ENCODE measurements at places on chromosomes 5 and 9.

- no peak for DNase-seq
Observed at GRCh38 chr9:135255033-135255840, 167.8 kb downstream of the OLFM1 start.

DNA sequence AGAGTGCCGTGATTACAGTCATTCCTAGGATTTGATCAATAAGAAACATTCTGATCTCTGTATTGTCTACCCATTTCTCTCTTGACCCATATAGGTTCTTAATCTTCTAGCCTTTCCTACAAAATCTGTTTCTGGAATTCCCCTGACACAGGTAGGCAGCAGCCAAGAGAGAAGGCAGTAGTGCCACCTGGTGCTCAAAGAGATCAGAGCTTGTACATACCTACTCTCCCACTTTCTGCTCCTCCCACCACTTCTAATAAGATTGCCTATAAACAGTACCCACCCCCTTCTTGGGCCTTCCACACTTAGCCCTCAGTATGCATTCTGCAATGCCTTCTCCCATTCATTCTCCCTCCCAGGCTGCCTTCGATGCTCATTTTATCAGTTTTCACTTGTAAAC lies 117.4 kb upstream of the RORB start:
- DNase-seq, result no peak

DNA sequence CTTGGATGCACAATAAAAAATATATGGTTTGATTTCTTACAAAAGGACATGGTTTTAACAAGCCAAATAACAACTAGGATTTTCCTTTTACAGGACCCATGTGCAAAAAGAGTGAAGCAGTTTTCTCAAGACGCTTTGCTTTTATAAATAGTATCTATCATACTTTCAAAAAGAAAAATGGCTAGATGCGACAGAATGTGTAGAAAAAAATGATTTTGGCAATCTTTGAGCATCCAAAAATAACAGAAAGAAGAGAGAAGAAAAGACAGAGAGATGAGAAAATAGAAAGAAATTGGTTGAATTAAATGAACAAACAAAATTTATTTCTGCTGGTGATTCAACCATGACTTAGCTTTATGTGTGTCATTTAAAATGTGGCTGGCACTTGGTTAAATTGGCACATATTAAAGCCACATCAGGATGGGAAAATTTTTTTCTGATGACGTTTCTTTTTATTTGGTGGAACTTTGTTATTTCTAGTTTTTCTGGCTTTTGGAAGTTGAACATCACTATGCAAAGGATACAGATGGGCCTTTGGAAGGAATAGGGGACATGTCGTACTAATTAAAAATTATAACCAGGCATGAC lies 35.6 kb upstream of the NREP start:
- DNase-seq, result peak; percentile 88

DNA sequence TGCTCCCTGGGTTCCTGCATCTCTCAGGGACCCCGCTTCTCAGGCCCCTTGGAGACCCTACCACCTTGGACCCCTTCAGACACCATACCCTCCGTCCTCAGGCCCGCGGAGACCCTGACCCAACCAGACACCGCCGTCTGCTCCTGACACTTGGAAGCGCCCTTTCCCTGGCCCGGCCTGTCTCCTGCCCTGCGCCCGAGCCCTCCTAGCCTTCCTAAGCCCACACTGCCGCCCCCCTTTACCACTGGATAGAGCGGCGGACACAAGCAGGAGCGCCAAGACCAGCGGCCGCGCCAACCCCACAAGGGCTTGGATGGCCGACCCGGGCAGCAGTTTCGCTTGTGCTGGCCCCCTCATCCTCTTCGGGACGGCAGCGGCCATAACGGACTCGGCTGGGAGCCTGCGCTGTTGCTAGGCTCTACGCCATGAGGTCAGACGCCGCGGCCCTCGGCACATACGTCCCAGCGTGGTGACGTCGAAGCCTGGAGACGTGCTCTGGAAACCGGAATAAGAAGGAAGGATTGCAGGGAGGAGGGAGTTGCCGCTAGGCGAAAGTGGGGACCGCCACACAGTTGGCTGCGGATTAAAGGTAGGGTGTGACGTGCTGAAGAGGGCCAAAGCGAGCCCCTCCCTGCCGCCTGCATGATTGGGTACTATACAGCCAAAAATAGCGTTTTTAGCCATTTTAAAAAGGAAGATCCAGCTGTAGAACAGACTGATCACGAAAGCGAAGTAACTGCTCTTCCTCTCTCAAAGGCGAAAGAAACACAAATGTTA lies at the start of gene C5orf15:
TSS of gene C5orf15 (minus strand) at position 422 of the 777 bp plus-strand sequence. CDS start at position 381, 41 bp downstream.
- DNase-seq, result peak; percentile 100

GRCh38 chr9:37104183-37104889 lies 16.0 kb upstream of the ZCCHC7 start:
- peak; percentile 95 for DNase-seq

DNA sequence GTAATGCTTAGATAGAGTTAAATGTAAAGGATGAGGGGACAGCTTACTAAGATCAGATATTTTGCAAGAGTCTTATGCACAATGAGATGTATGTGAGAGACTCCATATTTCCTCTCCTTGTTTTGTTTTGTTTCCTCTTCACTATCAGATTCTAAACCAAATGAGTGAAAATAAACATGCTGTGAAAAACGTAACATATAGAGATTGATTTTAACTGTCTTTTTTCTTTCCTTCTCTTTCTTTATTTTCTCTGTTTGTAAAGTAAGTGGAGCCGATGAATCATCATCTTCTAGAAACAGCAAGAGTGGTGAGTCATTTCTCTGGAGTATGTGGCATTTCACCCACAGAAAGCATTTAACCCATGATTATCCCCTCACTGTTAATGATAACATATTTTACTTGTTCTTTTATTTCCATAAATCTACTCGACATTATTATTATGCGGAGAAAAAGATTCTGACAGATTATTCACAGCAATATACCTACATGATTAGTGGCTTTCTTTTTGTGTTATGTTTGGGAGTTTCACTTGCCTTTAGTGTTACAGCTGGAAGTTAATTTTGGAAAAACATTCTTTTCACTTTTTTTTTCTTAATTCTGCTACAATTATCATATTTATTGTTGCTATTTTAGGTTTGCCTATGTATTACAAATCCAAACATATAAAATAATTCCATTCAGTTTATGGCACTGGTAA lies 2.1 kb upstream of the ANXA1 start:
- DNase-seq, result peak; percentile 98

DNA sequence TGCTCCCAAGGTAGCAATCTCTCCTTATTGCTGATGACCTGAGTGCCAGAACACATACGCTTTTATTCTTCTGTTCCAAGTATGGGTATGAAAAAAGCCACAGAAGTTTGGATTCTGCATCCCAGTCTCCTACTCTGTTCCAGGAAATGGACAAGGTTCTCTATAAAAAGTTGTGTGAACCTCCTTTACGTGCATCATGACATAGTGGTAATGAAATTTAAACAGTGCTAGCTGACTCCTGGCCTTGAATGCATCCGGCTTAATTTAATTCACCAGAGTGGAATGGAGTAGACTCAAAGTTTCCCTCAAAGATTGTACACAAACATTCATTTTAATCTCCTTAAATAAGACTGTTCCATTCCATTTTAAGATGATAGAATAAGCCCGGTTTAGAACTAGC lies 68.9 kb downstream of the LURAP1L start:
- no peak for DNase-seq

DNA sequence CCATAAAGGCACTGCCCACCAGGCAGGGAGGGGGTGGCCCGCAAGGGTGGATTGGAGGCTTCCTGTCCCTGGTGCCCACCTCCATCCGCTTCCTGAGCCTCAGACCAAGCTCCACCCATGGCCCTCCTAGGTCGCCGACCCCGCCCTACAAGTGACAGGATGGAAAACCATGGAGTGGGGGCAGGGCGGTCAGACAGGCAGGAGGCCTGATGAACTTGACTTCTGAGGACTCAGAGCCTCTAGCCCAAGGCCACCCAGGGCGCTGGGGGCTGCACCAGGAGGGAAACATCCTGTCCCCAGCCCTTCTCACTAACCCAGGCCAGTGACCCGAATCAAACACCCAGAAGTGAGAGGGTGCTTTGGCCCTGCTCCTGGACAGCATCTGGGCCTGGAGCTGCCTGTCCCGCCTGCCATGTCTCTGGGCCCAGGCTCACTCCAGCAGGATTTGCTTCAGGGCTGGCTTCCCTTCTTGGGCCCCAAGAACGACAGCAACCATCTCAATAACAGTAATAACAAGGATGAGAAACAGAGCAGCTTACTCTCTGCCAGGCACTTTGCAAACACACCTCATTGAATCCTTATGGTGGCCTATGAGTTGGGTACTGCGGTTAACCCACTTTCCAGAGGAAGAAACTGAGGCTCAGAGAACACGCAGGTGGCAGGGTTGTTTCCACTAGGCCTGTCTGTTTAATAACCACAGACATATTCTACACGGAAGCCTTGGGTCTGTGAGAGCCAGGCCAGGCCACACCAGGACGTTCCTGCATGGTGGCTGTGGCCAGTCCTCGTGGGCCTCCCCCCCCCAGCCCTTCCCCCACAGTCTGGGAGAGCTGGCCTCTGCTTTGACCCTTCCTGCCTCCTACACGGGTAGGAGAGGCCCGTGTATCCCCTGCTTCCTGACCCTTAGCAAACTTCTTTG lies 4.4 kb upstream of the ST6GALNAC6 start:
- peak; percentile 36 for DNase-seq

GRCh38 chr9:115137526-115137925 lies 19.6 kb upstream of the TNC start:
- no peak for DNase-seq

DNA sequence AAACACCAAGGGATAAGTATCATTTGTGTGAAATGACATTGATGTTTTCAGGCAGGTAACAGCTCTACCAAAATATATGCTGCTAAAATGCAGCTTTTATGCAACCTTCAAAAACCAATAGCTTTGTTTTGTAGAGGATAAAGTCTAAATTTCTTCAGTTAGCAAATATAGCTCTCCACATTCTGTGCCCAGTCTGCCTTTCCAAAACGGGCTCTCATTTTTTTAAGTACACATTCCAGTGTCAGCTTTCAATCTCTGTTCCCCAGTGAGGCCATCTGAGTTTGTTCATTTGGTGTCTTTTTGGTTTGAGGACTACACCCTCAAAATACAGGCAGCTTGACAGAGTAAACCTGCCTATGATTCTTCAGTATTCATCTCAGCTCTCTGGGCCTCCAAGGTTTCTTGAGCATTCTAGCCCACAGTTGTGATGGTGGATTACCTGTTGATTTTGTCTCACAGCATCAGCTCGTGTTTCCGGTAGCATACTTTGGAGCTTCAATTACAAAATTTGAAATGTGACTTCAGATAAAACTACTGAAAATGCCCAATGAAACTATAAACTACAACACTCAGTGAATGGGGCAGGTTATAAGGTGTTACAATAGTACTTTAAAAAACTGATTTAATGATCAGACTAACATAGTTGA lies 55.7 kb downstream of the NR3C1 start:
- no peak for DNase-seq

- DNase-seq, result no peak
Observed at GRCh38 chr5:40690267-40690666, 10.6 kb downstream of the PTGER4 start.

DNA sequence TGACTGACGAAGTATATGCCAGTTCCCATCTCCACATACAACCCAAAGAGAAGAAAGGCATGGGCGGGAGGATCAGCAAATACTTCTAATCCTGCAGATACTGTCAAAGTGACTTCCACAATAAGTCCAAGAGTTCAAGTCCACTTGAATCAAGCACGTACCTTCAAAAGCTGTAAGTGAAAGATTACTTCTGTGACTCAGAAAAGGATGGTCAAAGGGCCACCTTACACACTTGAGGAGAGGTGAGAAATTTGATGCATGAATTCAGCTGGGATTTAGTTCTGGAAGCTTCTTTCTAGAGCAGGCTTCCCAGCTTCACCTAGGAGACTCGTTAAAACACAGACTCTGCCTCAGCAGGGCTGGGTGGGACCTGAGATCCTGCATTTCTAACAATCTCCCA lies 357.5 kb downstream of the GLIS3 start:
- no peak for DNase-seq

- no peak for DNase-seq
Observed at GRCh38 chr9:77826621-77827020, 178.5 kb upstream of the GNA14 start.

- peak; percentile 38 for DNase-seq
Observed at GRCh38 chr9:78644359-78644758, 347.4 kb downstream of the PSAT1 start.

- no peak for DNase-seq
Observed at GRCh38 chr5:67896930-67897313, 318.6 kb upstream of the PIK3R1 start.

DNA sequence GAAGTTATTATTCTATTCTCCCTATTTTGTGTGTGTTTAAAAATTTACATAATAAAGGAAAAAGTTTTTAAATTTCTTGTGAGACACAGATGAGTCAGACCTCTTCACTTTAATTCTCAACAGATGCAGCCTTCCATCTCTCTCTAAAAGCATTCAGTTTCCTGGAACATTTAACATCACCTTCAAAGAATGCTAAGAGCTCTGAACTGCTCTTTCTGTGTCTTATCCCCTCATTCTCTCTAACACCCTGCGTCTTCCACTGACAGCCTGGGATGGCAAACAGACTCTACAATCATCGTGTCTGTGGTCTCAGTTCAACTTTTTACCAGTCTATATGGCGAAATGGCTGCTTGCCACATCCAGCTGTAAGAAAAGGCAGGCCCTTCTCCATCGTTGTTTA lies 173.0 kb downstream of the HINT1 start:
- DNase-seq, result peak; percentile 63

DNA sequence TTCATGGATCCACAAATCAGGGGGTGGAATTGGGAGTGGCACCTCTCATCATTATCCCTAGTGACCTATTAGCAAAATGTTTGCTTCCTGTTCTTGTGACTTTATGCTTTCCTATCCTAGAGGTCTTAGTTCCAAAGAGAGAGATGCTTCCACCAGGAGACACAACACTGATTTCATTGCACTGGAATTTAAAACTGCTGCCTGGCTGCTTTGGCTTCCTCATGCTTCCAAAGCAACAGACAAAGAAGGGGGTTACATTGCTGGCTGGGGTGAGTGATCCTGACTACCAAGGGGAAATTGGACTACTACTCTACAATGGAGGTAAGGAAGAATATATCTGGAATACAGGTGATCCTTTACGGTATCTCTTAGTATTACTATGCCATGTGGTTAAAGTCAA lies 69.2 kb upstream of the SH3GL2 start:
- DNase-seq, result peak; percentile 28

- no peak for DNase-seq
Observed at GRCh38 chr5:121377461-121377860, 474.2 kb upstream of the FTMT start.

Data from GM23248 (cell line).